ENCODE measurements at places on chromosomes 16 and 17.

- DNase-seq: no peak
These were observed 162.5 kb upstream of the CNTNAP4 start for GRCh38 chr16:76114681-76115080.

- DNase-seq: no peak
These were observed 22.2 kb downstream of the CDK5RAP3 start for GRCh38 chr17:47993031-47993564.

GRCh38 chr17:57834146-57834741, 15.6 kb downstream of the MRPS23 start:
- DNase-seq: no peak

- no peak for DNase-seq
These were observed 102.5 kb upstream of the CDH5 start for GRCh38 chr16:66263973-66264310.

GRCh38 chr16:28082624-28083023, 19.1 kb upstream of the GSG1L start:
- no peak for DNase-seq

GRCh38 chr16:5001571-5001970, 32.2 kb downstream of the NAGPA start:
- DNase-seq: no peak

- DNase-seq: no peak
These were observed 14.0 kb downstream of the RPGRIP1L start for GRCh38 chr16:53689636-53690035.

- DNase-seq: no peak
These were observed 21.6 kb upstream of the BRD7 start for GRCh38 chr16:50390371-50390771.

GRCh38 chr17:74215342-74215727, 2.0 kb downstream of the TTYH2 start:
- DNase-seq: no peak

DNA sequence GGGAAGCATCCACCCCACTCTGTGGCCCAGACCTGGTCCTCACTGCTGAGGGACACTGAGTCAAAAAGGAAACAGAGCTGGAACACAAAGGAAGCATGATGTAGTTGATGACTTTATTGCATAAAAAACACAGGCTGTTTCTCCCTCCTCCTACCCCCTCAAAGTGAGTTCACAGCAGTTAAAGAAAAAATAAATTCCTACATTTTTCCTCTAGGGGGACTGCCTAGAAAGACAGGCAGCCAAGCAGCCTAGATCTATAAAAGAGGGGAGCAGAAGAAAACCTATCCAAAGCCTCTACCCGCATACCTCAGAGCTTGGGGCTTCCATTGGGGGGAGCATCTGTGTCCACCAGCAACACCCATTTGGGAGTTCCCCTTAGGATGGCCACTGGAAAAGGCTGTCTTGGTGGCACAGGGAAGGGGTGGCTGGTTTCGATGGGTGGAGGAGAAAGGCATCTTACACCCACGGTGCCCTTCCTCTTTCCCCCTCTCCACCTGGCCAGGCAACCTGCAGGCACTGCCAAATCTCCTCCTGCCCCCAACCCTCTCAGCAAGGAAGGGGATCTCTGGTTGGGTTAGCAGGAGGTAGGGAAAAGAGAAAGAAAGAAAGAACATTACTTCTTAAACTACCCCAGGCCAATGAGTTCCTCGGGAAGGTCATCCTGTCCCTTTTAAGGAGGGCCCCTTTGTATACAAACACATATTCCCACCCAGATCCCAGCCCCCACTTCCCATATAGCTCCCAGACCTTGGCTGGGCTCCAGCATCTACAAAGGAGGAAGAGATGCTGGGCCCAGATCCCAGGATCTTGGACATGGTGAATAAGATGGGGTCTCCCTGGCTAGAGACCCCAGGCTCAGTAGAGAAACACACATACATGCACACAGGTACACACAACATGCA, 4.0 kb upstream of the SCRN2 start:
- DNase-seq: no peak

DNA sequence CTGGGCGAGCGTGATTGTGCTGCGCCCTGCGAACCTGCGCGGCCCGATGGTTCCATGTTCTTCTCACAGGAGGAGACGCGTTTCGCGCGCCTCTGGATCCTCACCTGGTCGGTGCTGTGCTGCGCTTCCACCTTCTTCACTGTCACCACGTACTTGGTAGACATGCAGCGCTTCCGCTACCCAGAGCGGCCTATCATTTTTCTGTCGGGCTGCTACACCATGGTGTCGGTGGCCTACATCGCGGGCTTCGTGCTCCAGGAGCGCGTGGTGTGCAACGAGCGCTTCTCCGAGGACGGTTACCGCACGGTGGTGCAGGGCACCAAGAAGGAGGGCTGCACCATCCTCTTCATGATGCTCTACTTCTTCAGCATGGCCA, 1.0 kb downstream of the FZD2 start:
- DNase-seq: no peak

- DNase-seq: no peak
These were observed 51.8 kb downstream of the CA10 start for GRCh38 chr17:52106638-52107261.

DNA sequence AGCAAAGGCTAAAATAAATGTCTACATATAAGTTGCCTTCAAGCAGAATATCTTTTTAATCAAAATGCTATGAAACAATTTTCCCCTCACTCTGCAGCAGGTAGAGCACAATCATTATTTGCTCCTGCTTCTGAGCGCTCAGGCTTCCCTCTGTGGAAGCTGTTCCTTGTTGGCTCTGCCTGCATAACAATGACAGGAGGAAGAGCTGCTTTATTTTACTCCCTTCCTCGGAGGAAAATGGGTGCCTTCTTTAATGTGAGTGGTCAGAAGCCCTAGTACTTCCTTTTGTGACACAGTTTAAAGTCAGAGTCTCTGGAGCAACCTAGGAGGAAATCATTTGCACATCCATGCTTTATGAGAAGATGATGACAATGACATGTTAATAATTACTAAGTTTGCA, 492.1 kb downstream of the CDH8 start:
- no peak for DNase-seq

DNA sequence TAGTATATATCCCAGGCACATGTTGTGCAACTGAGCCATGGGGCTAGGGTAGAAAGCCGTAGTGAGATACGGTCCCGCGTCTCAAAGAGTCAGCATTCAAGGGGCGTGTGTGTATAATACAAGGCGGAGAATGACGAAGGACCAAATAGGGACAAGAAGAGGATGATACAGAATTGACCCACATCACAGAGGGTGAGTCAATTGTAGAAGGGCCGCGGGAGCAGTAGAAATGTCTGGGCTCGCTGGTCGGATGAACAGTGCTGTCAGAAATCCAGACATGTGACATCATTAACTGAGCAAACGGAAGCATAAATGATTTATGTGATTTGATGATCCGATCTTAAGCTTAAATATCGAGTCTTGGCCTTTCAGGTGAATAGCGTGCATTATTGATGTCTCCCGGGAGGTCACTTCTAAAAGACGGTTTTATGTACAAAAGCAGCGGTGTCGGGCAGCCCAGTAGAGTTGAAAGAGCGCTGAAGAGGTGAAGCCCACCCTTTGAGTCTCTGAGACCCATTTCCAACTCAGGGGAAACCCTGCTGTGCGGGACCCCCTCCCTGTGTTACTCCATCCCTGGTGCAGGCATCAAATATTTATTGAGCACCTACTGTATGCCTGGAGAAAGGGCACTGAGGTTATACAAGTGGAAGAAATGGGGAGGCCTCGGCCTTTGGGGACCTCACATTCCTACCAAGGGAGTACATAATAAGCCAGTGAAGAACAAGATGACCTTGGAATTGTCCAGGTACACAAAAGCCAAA, 45.1 kb downstream of the ATP2C2 start:
- no peak for DNase-seq

DNA sequence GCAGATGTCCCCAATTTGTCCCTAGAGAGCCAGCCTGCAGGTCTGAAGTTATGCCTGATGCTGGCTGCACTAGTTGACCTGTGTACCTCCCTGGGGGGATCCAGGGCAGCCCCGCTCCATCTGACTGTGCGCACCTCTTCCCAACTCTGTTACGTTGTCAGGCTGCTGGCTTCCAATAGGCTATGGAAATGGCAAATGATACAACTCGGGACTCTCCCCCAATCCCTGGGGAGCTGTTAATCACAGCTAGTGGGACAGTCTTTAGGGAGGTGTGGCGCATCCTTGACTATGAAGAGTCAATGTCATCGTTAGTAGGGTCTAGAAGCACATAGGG, 30.1 kb downstream of the GPRC5B start:
- no peak for DNase-seq

GRCh38 chr17:78113804-78114785, 14.5 kb downstream of the TMC6 start:
- DNase-seq: no peak

DNA sequence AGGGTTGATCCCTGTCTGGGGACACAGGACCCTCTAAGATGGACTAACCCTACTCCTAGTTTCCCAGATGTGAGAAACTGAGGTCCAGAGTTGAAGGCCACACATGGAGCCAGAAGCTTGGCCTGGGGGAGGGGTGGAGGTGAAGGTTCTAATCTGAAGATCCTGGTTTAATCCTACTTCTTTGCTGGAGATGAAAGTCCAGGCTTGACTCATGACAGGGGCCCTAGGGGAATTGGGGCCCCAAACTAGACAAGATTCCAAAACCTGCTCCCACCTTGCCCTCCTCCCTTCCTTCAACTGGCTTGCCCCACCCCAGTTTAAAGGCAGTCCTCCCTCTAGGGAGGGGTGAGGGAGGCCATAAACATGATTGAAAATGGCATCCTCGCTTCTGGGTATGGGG, 21.6 kb downstream of the IGF2BP1 start:
- DNase-seq: no peak

- no peak for DNase-seq
These were observed 107.5 kb downstream of the ABCA8 start for GRCh38 chr17:68847711-68848110.

DNA sequence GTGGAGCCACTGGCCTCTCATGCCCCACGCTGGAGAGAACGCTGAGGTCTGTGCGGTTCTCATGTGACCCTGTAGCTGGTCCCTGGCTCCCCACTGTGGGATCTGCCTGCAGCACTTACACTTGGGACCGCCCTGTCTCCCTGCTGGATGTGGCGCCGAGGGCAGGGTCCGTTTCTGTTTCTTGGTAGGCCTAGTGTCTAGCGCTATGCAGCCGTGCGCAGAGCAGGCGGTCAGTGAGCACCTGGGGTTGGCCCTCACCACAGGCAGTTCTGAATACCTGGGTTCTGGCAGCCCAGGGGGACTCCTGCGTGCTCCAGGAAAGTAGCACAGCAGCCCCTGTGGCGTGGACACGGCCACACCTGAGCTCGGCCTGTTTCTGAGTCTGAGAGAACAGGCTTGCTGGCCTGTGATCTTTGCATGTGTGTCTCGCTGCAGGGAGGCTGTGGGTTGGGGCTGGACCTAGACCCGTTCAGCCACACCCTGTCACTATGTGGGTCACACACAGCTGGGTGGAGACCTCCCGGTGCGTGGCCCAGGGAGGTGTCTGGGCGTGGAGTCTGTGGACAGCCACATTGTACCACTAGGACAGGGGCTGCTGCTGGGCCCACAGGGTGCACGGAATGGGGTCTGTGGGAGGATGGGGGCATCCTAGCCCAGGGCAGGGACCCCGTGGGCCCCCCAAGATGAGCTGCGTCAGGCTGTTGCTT, 2.8 kb downstream of the CAPN15 start:
- DNase-seq: no peak

GRCh38 chr17:61130330-61130729, 269.3 kb upstream of the TBX2 start:
- DNase-seq: no peak

GRCh38 chr16:4991754-4992153, 33.6 kb downstream of the SEC14L5 start:
- no peak for DNase-seq

GRCh38 chr16:78988361-78988969, 612.1 kb downstream of the MAF start:
- DNase-seq: no peak

GRCh38 chr16:20940871-20941635, 40.5 kb downstream of the LYRM1 start:
- no peak for DNase-seq

GRCh38 chr17:39716879-39717536, 13.3 kb downstream of the MIEN1 start:
- no peak for DNase-seq

DNA sequence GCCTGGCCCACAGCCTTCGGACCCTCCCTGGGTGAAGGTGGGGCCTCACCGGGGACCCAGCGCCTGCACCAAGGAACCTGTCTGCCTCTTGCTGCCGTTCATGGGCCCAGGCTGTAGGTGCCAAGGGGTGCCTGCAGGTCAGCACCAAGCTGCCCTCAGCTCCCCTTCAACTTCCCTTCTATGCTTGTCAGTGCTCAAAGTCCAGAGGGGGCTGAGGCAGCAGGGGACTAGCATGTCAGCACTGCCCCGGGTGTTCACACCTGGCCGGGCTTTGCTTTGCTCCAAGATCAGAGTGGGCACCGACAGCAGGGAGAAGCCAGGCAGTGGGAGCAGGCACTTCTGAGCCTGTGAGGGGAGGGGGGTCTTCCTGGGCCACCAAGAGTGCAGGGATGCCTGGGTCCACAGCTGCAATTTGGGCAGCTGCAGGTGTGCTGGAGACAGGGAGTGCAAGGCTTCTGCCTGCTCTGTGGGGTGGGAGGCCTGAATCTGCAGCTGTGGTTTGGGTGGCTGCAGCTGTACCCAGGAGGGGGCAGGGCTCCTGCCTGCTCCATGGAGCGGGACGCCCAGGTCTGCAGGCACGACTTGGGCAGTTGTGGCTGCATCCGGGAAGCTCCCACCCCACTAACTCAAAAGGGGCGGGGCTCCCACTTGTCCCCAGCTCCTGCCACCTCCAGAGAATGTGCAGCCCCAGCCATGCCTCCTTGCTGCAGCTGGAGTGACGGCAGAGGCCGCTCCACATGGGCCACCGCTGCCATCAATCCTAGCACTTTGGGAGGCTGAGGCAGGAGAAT, 27.6 kb upstream of the PRM1 start:
- peak; percentile 63 for DNase-seq

DNA sequence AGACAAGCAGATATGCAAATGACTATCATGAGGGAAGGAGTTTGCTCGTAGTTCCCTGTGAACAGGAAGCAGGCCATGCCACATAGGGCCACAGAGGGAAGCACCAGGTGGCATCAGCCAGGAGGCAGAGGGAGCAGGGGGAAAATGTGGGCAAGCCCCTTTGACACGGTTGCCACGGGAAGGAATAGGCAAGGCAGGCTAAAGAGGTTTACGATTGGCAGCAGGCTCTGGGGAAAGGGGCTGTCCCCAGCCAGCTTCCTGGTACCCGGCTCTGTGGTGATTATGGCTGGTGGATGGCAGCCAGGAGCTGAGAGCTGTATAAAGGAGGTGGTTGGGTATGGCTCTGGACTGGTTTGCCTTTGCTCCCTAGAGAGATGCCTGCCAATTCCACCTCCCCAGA, 848 bp downstream of the CES3 start:
- DNase-seq: no peak

- DNase-seq: no peak
These were observed 3.5 kb upstream of the ADGRG1 start for GRCh38 chr16:57624806-57625500.

- no peak for DNase-seq
These were observed 134.5 kb upstream of the CHMP6 start for GRCh38 chr17:80856863-80857755.

Measured in CD4-positive, alpha-beta T cell treated with Interferon gamma for 1 hour (primary cell).